ENCODE measurements at places on chromosomes 6 and 20. TPM values are rescaled to one million over a fixed set of nuclear protein-coding genes. Genes with fewer than 3 reads are reported as not detected.

- no peaks in the 10 kb centered on the region for H3K4me1 ChIP-seq
- H3K27me3 ChIP-seq: no peaks in the 10 kb centered on the region
- DNase-seq: no peak
- H3K27ac ChIP-seq: no peak overlapping the region
- H3K4me3 ChIP-seq: no peak overlapping the region
Measured at GRCh38 chr6:127382413-127382812, 39.0 kb upstream of the ECHDC1 start.

- DNase-seq: no peak
- H3K27ac ChIP-seq: no peak overlapping the region
- no peaks in the 10 kb centered on the region for H3K36me3 ChIP-seq
- H3K4me3 ChIP-seq: no peak overlapping the region
- H3K27me3 ChIP-seq: no peaks in the 10 kb centered on the region
- peaks cover 17% of the 10 kb centered on the region for H3K4me1 ChIP-seq
Measured at GRCh38 chr20:23145281-23145700, 59.2 kb upstream of the CD93 start.

- no peak overlapping the region for H3K4me3 ChIP-seq
- peaks cover 34% of the 10 kb centered on the region for H3K36me3 ChIP-seq
- H3K4me1 ChIP-seq: peaks cover 12% of the 10 kb centered on the region
- H3K27ac ChIP-seq: no peak overlapping the region
- no peaks in the 10 kb centered on the region for H3K27me3 ChIP-seq
- DNase-seq: no peak
Measured at GRCh38 chr6:107423474-107423990, 35.8 kb downstream of the PDSS2 start.

GRCh38 chr6:121838842-121839241 lies 403.4 kb downstream of the GJA1 start:
- H3K27ac ChIP-seq: no peak overlapping the region
- H3K27me3 ChIP-seq: peaks cover 3% of the 10 kb centered on the region
- H3K4me1 ChIP-seq: peaks cover 4% of the 10 kb centered on the region
- H3K36me3 ChIP-seq: no peaks in the 10 kb centered on the region
- H3K4me3 ChIP-seq: no peak overlapping the region
- DNase-seq: no peak

DNA sequence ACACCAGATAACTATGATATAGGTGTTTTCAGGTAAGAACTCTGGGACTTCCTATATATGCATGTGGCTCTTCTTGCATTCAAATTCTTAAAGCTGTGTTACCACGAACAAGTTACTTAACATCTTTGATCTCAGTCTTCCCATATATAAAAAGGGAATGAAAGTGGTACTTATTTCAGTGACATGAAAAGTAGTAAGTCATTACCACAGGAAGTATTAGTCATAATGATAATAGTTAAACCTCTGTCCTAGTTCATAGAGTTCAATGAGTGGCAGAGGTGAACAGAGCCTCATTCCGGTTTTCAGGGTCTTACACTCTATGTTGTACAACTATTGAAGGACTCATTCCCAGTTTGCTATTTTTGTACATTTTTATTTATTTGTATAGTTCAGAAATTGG lies 237.0 kb downstream of the NKAIN2 start:
- H3K36me3 ChIP-seq: no peaks in the 10 kb centered on the region
- no peaks in the 10 kb centered on the region for H3K27me3 ChIP-seq
- no peak overlapping the region for H3K27ac ChIP-seq
- DNase-seq: no peak
- no peak overlapping the region for H3K4me3 ChIP-seq
- H3K4me1 ChIP-seq: no peaks in the 10 kb centered on the region

Gene FOXC1
- total RNA-seq: not detected

DNA sequence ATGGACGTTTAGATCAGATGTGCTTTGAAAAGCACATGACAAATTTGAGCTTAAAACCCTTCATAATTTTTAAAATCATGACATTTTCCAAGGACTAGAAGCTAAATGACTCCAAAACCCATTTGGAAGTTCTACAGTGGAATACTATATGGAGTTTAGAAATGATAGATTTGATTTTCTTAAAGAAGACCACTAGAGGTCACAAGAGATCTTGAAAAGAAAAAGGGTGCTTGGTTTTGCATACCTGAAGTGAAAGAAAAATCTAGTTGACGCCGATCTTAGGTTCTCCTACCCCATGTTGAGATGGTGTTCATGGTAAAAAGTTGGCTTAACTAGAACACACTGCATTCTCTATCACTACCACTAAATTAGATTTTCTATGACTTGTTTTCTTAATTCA lies 31.5 kb downstream of the CFAP61 start:
- H3K36me3 ChIP-seq: no peaks in the 10 kb centered on the region
- H3K4me3 ChIP-seq: no peak overlapping the region
- DNase-seq: no peak
- H3K27ac ChIP-seq: no peak overlapping the region

- peaks cover 22% of the 10 kb centered on the region for H3K36me3 ChIP-seq
- H3K4me1 ChIP-seq: no peaks in the 10 kb centered on the region
- no peak overlapping the region for H3K27ac ChIP-seq
- no peak overlapping the region for H3K4me3 ChIP-seq
- DNase-seq: no peak
Measured at GRCh38 chr20:13552061-13552460, 86.7 kb downstream of the TASP1 start.

DNA sequence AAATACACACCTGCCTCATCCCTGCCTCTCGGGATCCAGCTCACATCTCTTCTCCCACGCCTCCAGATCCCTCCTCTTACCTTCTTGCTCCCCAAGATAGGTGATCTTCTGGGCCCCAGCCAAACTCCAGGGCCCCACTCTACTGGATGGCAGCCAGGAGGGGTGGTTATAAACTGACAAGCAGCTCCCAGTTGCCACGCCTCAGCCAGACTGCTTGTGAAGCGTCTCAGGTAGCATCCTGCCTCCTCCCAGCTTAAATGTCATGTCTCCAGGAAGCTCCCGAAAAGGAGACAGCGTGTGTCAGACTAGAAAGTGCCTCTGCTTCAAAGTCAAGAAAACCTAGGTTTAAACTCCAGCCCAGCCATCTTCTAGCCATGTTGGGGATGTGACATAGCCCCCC lies 114.1 kb downstream of the LRFN2 start:
- no peak for DNase-seq
- no peaks in the 10 kb centered on the region for H3K36me3 ChIP-seq
- H3K27me3 ChIP-seq: peaks cover 4% of the 10 kb centered on the region
- peaks cover 2% of the 10 kb centered on the region for H3K4me1 ChIP-seq

Gene SLC2A4RG
- total RNA-seq: 25.7 TPM

Gene METTL24
- 0.27 TPM for total RNA-seq

Gene RNF182
- not detected for total RNA-seq

DNA sequence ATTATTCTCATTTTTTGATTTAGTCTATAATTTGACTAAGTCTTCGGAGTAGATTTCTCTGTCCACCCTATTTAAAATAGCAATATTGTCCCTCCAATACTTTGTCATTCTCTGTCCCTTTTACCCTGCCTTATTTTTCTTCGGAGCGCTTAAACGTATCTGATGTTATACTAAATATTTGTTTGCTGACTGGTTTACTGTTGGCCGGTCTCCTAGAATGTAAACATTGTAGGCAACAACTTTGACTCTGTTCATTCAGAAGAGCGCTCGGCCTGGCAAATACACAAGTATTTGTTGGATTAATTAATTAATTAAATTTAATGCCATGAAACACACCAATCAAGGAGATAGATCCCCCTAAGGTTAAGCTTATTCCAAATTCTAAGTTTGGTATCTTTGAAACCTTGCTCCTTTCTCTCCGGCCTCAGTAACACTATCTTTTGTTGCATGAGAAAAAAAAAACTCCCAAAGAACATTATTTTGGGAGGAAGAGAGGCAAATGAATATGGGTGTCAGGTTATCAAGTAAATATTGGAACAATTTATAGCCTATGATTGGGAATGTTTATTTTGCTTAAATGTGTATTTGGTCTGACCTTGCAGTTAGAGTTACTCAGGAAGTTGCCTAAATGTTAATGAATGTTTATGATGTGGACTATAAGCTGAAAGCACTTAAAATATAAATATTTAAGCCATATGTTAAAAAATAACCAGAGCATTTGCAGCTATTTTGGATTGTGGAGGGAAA lies 231.1 kb downstream of the SOX4 start:
- no peak for DNase-seq
- H3K27ac ChIP-seq: no peak overlapping the region
- no peak overlapping the region for H3K4me3 ChIP-seq
- H3K36me3 ChIP-seq: no peaks in the 10 kb centered on the region

DNA sequence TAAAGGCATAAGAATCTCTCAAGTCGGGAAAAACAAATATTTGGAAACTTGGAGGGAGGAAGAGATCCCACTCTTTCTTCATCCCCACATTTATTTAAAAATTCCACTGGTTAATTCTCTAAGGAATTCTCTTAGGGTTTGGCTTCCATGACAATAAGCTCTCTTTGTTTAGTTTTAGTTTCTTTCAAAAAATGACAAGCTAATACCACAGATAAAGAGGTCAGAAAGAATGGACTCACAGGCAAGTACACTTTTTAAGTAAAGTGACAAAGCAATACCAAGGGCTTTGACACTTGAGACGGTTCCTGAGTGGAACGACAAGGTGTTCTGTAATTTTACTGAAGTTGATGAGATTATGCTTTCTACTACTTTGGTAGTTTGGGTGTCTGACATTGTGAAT lies 872.1 kb downstream of the PHF3 start:
- H3K4me1 ChIP-seq: no peaks in the 10 kb centered on the region
- H3K4me3 ChIP-seq: no peak overlapping the region
- no peaks in the 10 kb centered on the region for H3K27me3 ChIP-seq

Gene FAM184A
- 3.7 TPM for total RNA-seq

DNA sequence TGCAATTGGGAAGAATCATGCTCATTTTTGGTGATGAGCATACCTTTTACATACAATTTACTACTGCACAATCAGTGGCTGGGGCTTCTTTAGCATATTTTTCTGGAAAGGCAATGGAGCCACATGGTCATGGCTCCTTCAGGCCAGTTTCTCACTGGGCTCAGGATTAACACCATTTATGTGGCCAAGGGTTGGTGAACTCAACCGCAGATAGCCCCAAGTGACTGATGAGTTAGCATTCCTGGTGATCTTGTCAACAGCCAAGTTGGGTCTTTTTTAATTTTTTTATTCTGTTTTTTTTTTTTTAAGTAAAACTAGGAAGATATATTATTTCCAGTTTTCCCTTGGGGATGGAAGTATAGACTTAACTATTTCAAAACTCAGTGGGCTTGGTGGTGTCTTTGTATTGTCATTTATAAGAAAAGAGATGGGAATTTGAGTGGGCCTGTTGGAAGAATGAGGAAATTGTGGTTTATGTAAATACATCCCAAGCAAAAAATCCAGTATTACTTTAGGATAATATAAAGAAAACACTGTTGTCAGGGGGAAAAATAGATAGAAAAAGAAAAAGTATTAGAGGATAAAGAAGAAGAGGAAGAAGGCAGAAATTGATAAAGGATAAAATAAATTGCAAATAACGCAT lies 397.4 kb downstream of the MAFB start:
- H3K27ac ChIP-seq: no peak overlapping the region
- no peaks in the 10 kb centered on the region for H3K36me3 ChIP-seq
- H3K4me1 ChIP-seq: no peaks in the 10 kb centered on the region
- no peak overlapping the region for H3K4me3 ChIP-seq

DNA sequence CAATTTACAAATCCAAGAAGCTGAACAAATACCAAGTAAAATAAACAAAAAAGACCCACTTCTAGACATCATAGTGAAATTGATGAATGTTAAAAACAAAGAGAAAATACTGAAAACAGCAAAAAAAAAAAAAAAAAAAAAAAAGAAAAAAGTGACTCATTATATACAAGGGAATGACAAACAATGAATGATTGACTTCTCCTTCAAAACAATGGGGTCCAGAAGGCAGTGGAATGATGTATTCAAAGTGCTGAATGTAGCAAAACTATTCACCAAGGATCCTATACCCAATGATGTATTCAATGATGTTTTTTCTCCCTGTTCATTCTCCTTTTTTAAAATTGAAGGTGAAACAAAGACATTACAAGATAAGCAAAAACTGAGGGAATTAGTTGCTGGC lies 650.0 kb downstream of the UTRN start:
- no peak overlapping the region for H3K27ac ChIP-seq
- H3K36me3 ChIP-seq: no peaks in the 10 kb centered on the region
- H3K4me1 ChIP-seq: peaks cover 2% of the 10 kb centered on the region
- H3K4me3 ChIP-seq: no peak overlapping the region
- no peaks in the 10 kb centered on the region for H3K27me3 ChIP-seq

- peaks cover 32% of the 10 kb centered on the region for H3K27me3 ChIP-seq
- no peak overlapping the region for H3K4me3 ChIP-seq
- DNase-seq: no peak
- H3K4me1 ChIP-seq: no peaks in the 10 kb centered on the region
- no peak overlapping the region for H3K27ac ChIP-seq
- H3K36me3 ChIP-seq: no peaks in the 10 kb centered on the region
Measured at GRCh38 chr6:127205036-127205435, 61.6 kb upstream of the RNF146 start.

DNA sequence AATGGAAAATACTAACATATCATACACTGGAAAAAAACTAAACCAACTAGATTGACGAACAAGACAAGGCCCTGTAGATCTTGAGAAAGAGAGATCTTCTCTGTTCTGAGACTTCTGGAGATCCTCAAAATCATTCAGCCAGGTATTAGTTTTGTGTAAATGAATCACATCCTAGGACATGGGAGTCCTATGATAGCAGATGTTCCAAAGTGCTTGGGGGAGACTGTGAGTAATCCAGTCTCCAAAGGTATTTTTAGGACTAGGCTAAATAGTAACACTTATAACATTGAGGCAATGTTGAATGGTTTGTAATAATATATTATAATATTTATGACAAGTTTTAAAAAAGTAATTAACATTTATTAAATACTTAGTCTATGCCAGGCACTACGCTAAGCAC lies 275.0 kb downstream of the BTBD9 start:
- peaks cover 2% of the 10 kb centered on the region for H3K4me1 ChIP-seq
- no peaks in the 10 kb centered on the region for H3K27me3 ChIP-seq
- no peak for DNase-seq
- no peaks in the 10 kb centered on the region for H3K36me3 ChIP-seq
- H3K4me3 ChIP-seq: no peak overlapping the region

Gene TRIM40
- total RNA-seq: not detected

- DNase-seq: no peak
- no peak overlapping the region for H3K4me3 ChIP-seq
- no peak overlapping the region for H3K27ac ChIP-seq
- no peaks in the 10 kb centered on the region for H3K36me3 ChIP-seq
- no peaks in the 10 kb centered on the region for H3K27me3 ChIP-seq
Measured at GRCh38 chr6:166720856-166721255, 93.8 kb upstream of the RPS6KA2 start.

Gene APCDD1L
- not detected for total RNA-seq

DNA sequence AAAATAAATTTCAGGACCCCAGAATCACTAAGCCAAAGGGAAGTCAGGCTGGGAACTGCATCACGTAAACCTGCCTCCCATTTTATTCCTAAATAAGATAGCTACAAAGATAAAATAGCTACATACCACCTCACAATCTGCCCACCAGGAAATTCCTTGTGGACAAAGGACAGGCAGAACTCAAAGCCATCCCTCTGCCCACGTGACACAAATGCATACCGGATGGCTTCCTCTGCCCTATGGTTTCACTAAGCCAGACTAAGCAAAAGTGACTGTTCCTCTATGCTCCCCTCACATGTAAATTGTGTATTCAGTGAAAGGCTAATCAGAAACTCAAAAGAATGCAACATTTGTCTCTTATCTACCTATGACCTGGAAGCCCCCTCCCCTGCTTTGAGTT lies 15.0 kb downstream of the MBOAT1 start:
- H3K4me3 ChIP-seq: no peak overlapping the region
- no peak overlapping the region for H3K27ac ChIP-seq
- no peaks in the 10 kb centered on the region for H3K27me3 ChIP-seq
- H3K4me1 ChIP-seq: peaks cover 2% of the 10 kb centered on the region
- peaks cover 1% of the 10 kb centered on the region for H3K36me3 ChIP-seq
- no peak for DNase-seq

- no peaks in the 10 kb centered on the region for H3K4me1 ChIP-seq
- H3K4me3 ChIP-seq: no peak overlapping the region
- no peak for DNase-seq
- peaks cover 9% of the 10 kb centered on the region for H3K36me3 ChIP-seq
- no peak overlapping the region for H3K27ac ChIP-seq
Measured at GRCh38 chr20:49859807-49860206, 47.2 kb downstream of the SLC9A8 start.

Data from activated naive CD8-positive, alpha-beta T cell treated with anti-CD3 and anti-CD28 coated beads for 36 hours (primary cell).